Naive thymus-derived CD8-positive, alpha-beta T cell (primary cell): ENCODE measurements at places on chromosomes 1 and 21.

- DNase-seq, result no peak
Observed at GRCh38 chr1:6691507-6691906, 10.1 kb downstream of the DNAJC11 start.

- DNase-seq, result no peak
Observed at GRCh38 chr1:218371927-218372672, 27.0 kb downstream of the TGFB2 start.

DNA sequence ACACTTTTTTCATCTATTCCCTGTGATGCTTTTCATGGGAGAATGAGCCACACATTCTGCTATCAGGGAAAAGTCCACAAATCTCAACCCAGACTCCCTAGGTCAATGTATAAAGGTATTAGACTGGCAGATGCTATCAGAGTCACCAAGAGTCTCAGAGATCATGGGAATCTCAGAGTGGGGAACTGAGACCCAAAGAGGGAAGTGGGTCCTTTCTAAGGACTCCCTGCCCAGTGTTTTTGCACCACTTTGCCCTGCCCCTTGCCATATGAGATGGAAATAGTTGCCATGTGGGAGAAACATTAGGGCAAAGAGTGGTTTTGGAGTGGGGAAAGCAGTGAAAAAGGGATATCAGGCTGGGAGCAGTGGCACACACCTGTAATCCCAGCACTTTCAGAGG, 19.1 kb upstream of the AZIN2 start:
- DNase-seq, result no peak

- no peak for DNase-seq
Observed at GRCh38 chr1:30777904-30778153, 20.3 kb upstream of the LAPTM5 start.
